ENCODE measurements at places on chromosomes 5 and 9.

GRCh38 chr5:151615431-151615830 lies 24.3 kb upstream of the FAT2 start:
- DNase-seq, result no peak

GRCh38 chr5:173643964-173644363 lies 27.5 kb upstream of the BOD1 start:
- DNase-seq, result no peak

- no peak for DNase-seq
Measured at GRCh38 chr9:71368157-71368556, 246.7 kb upstream of the TRPM3 start.

DNA sequence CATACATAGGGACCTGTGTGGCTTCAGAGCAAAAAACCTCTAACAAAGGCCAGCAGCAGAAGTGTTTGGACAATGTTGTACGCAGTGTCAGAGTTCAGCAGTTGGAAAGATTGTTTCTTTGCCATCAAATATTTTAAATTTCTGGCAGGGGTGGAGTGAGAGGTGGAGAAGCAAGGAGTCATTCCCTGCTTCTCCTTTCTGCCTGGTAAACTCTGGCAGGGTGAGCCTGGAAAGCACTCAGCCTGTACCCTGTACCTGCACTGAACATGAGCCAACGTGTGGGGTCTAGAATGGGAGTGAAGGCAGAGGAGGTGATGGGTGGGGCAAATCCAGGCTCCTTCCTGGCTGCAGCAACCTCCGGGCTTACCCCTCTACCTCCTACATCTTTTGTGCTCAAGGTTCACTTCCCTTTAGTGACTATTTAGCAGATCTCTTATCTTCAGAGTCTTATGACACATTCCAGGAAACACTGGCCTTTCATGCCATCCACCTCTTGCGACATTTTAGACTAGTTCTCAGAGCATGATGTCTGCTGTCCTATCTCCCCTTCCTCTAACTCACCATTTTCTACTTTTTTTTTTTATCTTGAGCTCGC lies 445.0 kb upstream of the PIK3R1 start:
- DNase-seq, result no peak

DNA sequence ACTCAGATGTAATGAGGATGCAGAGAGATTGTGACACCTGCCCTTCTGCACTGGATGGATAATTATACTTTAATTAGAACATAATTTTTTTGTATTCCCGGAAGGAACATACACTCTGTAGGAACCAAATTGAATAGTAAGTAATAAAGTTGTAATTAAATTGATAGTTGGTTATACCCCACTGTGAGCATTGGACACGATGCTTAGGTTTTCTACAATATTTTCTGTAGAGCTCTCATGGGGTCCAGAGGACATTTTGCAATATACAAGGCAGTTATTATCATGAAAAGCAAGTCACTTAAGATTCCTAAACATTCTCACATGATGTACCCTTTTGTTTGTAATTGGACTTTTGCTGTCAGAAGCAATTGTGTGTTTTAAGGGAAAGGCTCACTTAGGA lies 63.4 kb downstream of the DIRAS2 start:
- no peak for DNase-seq

DNA sequence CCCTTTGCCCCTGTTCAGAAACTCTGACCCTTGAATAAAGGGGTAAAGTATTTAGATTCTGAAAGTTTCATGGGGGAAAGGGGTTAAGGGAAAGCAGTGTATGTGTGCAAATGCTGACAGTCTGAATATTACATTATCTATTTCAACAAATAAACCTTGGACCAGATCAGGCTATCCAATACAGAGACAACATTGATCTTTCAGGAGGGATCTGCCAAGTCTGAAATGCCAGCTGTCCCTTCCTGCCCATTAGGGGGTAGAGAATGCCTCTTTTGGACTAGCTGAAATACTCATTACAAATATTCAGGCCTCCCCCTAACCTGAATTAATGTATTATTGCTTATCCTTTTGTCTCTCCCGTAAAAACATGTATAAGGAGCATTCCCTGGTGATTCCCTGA lies 219.5 kb downstream of the NR3C1 start:
- no peak for DNase-seq

DNA sequence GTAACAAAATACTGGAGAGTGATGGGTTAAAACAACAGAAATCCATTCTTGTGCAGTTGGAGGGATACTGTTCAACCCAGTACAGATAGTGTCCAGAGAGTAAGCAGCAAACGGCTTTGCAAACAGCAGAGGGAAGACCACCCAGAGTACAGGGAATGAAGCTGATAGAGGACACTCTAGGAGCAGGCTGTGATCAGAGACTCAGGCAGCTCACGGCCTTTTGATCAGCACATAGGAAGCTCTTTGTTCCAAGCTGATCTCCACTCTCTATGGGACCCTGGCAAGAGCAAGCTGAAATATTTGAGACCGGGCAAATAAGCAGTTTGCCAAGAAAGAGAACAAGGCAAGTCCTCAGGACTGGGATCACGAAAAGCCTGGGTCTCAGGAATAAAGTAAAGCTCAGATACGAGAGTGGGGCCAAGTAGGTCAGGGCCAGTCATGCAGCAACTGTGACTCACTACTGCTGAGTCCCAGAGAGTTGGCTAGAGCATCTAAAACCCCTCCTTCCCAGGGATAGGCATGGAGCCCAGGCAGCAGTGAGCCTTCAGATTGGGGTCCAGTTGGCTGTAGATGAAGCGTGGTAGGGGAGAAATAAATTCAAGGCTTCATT lies 52.4 kb downstream of the MELK start:
- no peak for DNase-seq

GRCh38 chr5:886036-886435 lies 6.6 kb downstream of the BRD9 start:
- no peak for DNase-seq

DNA sequence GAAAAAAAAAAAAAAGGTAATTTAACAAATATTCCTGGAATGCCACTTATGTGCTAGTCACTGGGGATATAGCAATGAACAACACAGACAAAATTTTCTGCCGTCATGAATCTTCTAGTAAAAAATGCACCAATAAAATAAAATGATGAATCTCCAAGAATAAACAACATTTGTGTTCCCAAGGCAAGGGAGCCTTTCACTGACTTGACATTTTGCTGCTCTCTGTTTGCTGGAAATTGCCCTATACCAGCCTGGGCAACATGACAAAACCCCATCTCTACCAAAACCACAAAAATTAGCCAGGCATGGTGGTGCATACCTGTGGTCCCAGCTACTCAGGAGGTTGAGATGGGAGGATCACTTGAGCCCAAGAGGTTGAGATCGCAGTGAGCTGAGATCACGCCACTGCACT lies 64.5 kb upstream of the ERBIN start:
- no peak for DNase-seq

All from activated CD8-positive, alpha-beta memory T cell treated with anti-CD3 and anti-CD28 coated beads for 4 hours (primary cell).